ENCODE measurements at places on chromosomes 6 and 20. TPM values are rescaled to one million over a fixed set of nuclear protein-coding genes. Genes with fewer than 3 reads are reported as not detected.
A peak's percentile ranks its signal among the peaks of the same experiment; 100 is the strongest.

DNA sequence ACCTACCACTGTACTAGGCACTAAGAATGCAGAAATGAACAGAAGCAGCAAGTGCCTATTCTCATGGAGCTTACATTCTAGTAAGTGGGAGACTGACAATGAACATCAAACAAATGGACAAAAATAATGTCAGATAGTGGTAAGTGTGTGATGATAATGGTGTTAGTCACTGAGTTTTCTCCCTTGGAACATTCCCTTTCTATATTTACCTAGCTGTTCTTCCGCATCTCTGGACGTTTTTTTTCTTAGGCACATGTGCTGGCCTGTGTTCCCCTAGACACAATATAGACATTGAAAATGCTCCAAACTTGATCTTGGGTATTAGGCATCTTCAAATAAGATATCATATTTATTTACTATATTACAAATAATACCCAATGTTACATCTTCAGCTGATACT is 218.1 kb upstream of the GJE1 start:
- no peak overlapping the region for H3K27ac ChIP-seq
- H3K27me3 ChIP-seq: peaks cover 5% of the 10 kb centered on the region
- no peak overlapping the region for H3K4me3 ChIP-seq

DNA sequence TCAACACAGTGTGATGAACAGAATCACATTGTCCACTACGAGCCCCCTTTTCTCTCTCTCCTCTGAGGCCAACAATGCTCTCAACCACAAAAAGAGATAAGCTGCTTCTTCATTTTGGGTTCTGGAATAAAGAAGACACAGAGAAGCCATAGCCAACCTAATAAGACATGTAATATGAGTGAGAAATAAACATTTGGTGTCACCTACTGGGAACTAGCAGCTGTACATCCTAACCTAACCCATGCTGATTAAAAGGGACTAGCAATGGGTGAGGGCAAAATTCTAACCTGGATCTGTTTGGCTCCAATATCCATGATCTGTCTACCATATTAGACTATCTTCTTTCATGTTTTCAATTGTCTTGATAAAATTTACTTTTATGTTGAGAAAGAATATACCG is 369.1 kb upstream of the MARCKS start:
- H3K36me3 ChIP-seq: no peaks in the 10 kb centered on the region
- no peak overlapping the region for H3K27ac ChIP-seq
- no peaks in the 10 kb centered on the region for H3K27me3 ChIP-seq
- no peak overlapping the region for H3K4me3 ChIP-seq
- peak; percentile 17 for DNase-seq
- peaks cover 25% of the 10 kb centered on the region for H3K4me1 ChIP-seq

DNA sequence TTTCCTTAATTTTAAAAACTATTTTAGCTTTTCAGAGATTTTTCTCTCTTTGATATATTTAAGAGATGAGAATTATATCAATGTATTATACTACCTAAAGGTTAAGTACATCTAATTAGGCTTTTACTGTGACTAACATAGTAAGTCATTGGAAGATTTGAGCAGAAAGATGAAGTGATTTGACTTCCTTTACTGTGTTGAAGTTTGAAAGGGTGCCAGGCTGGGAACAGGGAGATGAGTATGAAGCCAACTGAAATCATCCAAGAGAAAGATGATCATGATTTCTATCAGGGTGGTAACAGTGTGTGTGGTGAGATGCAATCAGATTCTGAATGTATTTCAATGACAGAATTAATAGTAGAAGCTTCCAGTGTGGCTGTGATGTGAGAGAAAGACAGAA is 87.3 kb downstream of the TRDN start:
- H3K27ac ChIP-seq: no peak overlapping the region
- no peak for DNase-seq
- no peak overlapping the region for H3K4me3 ChIP-seq
- H3K27me3 ChIP-seq: no peaks in the 10 kb centered on the region
- no peaks in the 10 kb centered on the region for H3K4me1 ChIP-seq

DNA sequence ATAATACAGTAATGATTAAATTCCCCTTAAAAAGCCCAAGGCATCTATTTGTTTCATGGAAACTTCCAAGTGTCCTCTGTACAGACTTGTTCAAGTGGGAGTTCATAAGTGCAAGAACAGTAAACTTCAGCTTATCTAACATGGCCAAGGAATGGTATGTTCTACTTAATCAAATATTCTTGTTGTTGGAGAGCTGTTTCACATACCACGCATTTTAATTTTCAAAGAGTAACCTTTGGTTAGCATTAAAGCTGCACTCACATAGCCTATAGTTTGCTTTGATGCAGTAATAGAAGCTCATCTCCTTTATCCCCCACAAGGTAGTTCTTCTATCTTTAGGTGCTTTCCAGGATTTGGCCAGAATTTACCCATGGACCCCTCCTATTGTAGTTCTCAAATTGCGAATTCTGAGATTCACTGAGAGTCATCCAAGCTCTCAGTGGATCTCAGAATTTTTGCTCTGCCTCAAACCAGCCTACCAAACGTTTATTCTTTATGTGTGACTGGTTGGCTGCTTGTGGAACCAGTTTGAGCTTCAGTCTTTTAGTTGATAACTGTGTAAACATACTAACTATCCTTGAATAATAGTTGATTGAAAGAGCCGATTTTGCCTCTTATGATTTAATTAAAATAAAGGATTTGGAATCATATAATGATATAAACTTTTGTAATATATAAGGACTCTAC is 668.0 kb upstream of the FLRT3 start:
- no peak overlapping the region for H3K4me3 ChIP-seq
- no peaks in the 10 kb centered on the region for H3K36me3 ChIP-seq
- H3K27ac ChIP-seq: no peak overlapping the region
- DNase-seq: no peak
- H3K4me1 ChIP-seq: no peaks in the 10 kb centered on the region

DNA sequence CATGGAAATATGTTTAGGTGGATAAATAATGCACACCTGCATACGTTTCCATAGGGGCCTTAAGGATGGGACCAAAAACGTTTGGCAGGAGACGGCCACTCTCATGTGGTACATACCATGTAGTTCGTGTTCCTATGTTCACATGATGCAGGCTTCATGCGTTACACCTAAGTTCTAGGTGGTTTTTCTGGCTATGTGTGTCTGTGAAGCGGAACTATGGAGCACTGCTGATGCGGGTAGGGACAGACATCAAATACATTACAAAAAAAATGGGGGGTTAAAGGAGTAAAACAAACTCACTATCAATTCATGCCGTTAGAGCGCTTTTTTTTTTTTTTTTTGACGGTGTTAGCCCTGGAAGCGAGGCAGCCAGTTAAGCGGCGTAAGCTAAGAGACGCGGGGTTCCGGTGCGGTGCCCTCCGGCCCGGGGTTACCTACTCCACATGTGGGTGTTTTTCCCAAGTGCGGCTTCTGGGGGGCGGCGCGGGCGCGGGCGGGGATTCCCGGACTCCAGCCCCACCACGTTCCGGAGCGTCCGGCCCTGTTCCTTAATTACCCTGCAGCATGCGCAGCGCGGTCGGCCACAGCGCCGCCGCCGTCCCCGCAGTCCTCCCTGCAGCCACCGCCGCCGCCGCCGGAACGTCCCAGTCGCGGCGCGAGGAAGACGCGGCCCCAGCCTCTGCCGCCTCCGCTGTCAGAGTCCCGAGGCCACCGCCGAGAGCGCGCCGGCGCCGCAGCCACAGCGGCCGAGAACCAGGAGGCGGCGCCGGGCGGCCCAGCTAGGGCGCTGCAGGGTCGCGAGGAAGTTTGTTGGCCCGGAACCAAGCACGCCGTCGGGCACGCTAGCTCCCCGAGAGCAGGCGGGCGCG is 648 bp downstream of the COL19A1 start:
- peaks cover 19% of the 10 kb centered on the region for H3K27me3 ChIP-seq
- H3K4me1 ChIP-seq: peaks cover 11% of the 10 kb centered on the region
- no peak for DNase-seq
- H3K36me3 ChIP-seq: no peaks in the 10 kb centered on the region
- peak overlapping the region; percentile 61 for H3K4me3 ChIP-seq
- H3K27ac ChIP-seq: no peak overlapping the region

GRCh38 chr20:38728911-38729642 is 4.8 kb downstream of the SLC32A1 start:
- no peak overlapping the region for H3K4me3 ChIP-seq
- no peaks in the 10 kb centered on the region for H3K4me1 ChIP-seq
- H3K27me3 ChIP-seq: peaks cover 70% of the 10 kb centered on the region
- no peak for DNase-seq
- H3K36me3 ChIP-seq: peaks cover 11% of the 10 kb centered on the region

- no peaks in the 10 kb centered on the region for H3K36me3 ChIP-seq
- no peak for DNase-seq
- no peak overlapping the region for H3K27ac ChIP-seq
Measured at GRCh38 chr6:64497634-64498033, 862.0 kb downstream of the PHF3 start.

DNA sequence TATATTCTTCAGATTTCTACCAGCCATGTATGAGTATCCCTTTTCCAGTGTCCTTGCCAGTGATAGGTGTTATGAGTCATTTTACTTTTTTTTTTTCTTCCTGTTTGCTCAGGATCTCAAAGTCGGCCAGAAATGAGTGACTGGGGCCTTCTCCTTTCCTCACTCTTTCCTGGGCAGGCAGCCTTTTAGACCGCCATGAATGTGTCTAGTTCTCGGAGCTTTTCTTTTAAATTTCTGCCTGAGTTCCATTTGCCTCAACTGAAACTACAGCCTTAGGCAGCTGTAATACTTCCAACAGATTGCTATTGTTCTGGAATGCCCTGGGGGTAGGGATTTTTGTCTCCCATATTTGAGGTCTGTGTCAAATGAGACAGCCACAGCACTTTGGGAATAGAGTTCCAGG is 83.7 kb downstream of the STXBP5 start:
- H3K27me3 ChIP-seq: no peaks in the 10 kb centered on the region
- DNase-seq: peak; percentile 40
- no peaks in the 10 kb centered on the region for H3K36me3 ChIP-seq
- H3K27ac ChIP-seq: peak overlapping the region; percentile 89
- H3K4me3 ChIP-seq: peak overlapping the region; percentile 59

GRCh38 chr6:25046942-25047341 is 111.2 kb upstream of the RIPOR2 start:
- H3K4me3 ChIP-seq: no peak overlapping the region
- no peak overlapping the region for H3K27ac ChIP-seq
- no peaks in the 10 kb centered on the region for H3K27me3 ChIP-seq
- no peaks in the 10 kb centered on the region for H3K36me3 ChIP-seq
- H3K4me1 ChIP-seq: peaks cover 42% of the 10 kb centered on the region

- peaks cover 2% of the 10 kb centered on the region for H3K27me3 ChIP-seq
- DNase-seq: peak; percentile 91
- H3K4me3 ChIP-seq: peak overlapping the region; percentile 87
- peaks cover 53% of the 10 kb centered on the region for H3K4me1 ChIP-seq
- peak overlapping the region; percentile 96 for H3K27ac ChIP-seq
Measured at GRCh38 chr20:32474967-32475811, 109.9 kb downstream of the NOL4L start.

GRCh38 chr6:6878887-6879585 is 228.7 kb upstream of the RREB1 start:
- no peak for DNase-seq
- H3K36me3 ChIP-seq: no peaks in the 10 kb centered on the region
- no peak overlapping the region for H3K4me3 ChIP-seq
- H3K4me1 ChIP-seq: peaks cover 18% of the 10 kb centered on the region
- peaks cover 7% of the 10 kb centered on the region for H3K27me3 ChIP-seq

DNA sequence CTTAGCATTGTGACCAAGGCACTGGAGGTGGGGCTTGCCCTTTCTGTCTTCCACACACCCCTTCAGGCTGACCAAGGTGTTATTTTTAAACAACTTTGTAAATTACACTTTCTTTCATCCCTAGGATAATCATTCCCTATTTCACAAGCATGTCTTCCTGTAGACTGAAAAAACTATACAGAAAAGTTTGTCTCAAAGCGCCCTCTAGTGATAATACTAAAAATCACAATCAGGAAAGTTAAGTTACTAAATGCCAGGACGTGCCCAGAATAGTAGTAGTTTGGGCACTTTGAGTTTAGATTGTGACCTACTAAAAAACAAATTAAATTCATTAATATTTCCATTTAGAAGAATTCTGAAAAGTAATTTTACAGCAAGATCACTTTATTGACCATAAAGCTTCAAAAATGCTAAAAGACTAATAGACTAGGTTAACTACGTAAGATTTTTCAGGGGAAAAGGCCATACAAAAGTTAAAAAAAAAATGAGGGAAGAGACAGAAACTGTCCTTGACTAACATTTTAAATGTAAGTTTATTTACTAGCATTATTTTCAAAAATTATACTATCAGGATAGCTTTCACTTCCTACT is 123.3 kb upstream of the DUSP22 start:
- H3K27ac ChIP-seq: no peak overlapping the region
- no peak overlapping the region for H3K4me3 ChIP-seq
- no peaks in the 10 kb centered on the region for H3K36me3 ChIP-seq
- H3K4me1 ChIP-seq: no peaks in the 10 kb centered on the region
- DNase-seq: peak; percentile 55

- no peak overlapping the region for H3K4me3 ChIP-seq
- no peak for DNase-seq
- H3K4me1 ChIP-seq: no peaks in the 10 kb centered on the region
Measured at GRCh38 chr6:147874322-147874721, 365.8 kb downstream of the SAMD5 start.

DNA sequence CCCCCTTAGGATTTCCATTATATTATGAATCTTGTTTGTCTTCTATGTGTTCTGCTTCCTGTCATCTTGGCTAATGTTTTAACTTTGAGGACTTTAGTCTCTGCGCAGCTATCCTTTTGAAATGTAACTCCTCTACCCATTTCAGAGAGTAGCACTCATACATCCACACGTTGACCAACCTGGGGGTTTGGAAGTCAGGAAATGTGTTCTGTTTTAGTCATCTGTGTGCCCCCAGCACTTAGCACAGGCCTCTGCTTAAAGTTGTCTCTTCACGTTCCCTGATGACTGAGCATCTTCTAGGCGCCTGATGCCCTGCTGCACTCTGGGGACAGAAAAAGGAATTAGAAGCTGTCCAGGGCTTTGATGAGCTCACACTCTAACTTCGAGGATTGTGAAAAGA is 47.9 kb downstream of the HMGN3 start:
- no peaks in the 10 kb centered on the region for H3K4me1 ChIP-seq
- H3K4me3 ChIP-seq: no peak overlapping the region

GRCh38 chr20:49400410-49400809 is 82.1 kb downstream of the KCNB1 start:
- peaks cover 14% of the 10 kb centered on the region for H3K4me1 ChIP-seq
- DNase-seq: no peak
- H3K36me3 ChIP-seq: no peaks in the 10 kb centered on the region
- H3K27ac ChIP-seq: no peak overlapping the region

GRCh38 chr6:7087491-7087979 is 20.2 kb upstream of the RREB1 start:
- H3K36me3 ChIP-seq: no peaks in the 10 kb centered on the region
- no peak for DNase-seq
- H3K4me3 ChIP-seq: peak overlapping the region; percentile 82

Gene DSP
- 65.1 TPM for total RNA-seq

Gene LGSN
- not detected for total RNA-seq

Gene IFT52
- 26.8 TPM for total RNA-seq

Gene LCA5
- total RNA-seq: 2.4 TPM

Gene PNLDC1
- total RNA-seq: not detected

All from HFFc6 (cell line).